ENCODE measurements at places on chromosomes 2 and 18.
A peak's percentile ranks its signal among the peaks of the same experiment; 100 is the strongest.

GRCh38 chr2:118227698-118228508, 139.6 kb downstream of the INSIG2 start:
- H3K27ac ChIP-seq = no peak overlapping the region
- H3K27me3 ChIP-seq = peaks cover 64% of the 10 kb centered on the region
- no peak overlapping the region for H3K4me3 ChIP-seq
- peaks cover 18% of the 10 kb centered on the region for H3K4me1 ChIP-seq

DNA sequence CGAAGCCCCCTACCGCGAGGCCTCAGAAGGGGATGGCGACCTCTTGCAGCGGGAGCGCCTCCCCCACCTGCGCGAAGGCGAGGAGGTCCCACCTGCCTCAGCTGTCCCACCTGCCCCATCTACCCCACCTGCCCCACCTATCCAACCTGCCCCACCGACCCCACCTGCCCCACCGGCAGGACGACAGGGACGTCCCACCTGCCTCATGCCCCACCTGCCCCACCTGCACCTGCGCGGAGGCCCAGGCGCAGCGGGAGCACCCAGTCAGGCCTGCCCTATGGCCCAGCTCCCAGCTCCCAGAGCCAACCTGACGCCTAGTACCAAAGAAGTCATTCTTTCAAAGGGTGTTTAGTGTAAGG, 489.1 kb upstream of the SMIM21 start:
- H3K27ac ChIP-seq = no peak overlapping the region
- no peak for DNase-seq
- peaks cover 30% of the 10 kb centered on the region for H3K27me3 ChIP-seq
- no peaks in the 10 kb centered on the region for H3K36me3 ChIP-seq
- H3K4me1 ChIP-seq = no peaks in the 10 kb centered on the region

DNA sequence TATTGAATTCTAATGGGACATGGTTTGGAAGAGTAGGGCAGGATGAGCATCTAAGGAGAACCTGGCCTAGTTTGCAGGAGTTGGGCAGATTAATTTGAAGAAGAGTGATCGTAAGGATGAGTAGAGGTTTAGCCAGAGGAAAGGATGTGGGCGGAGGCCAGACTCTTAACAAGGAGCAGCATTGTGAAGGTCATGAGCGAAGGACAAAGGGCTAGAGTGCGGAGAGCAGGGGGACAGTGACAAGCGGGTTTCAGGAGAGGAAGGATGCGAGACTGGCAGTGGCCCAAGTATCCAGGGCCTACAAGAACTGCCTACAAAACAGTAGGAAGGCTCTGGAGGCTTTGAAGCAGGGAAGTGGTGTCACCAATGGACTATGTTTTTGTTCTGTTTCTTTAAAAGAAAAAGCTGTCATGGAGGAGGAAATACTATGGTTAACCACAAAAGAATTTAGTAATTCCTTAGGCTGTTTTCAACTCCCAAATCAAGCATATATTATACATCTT, 20.1 kb downstream of the SLC66A3 start:
- H3K4me1 ChIP-seq = peaks cover 13% of the 10 kb centered on the region
- H3K4me3 ChIP-seq = no peak overlapping the region
- H3K27ac ChIP-seq = no peak overlapping the region
- no peaks in the 10 kb centered on the region for H3K36me3 ChIP-seq

GRCh38 chr2:235614900-235615712, 121.3 kb downstream of the AGAP1 start:
- no peak overlapping the region for H3K27ac ChIP-seq
- peaks cover 9% of the 10 kb centered on the region for H3K27me3 ChIP-seq
- no peak overlapping the region for H3K4me3 ChIP-seq
- no peak for DNase-seq

GRCh38 chr2:48699348-48699930, 56.1 kb downstream of the LHCGR start:
- no peak overlapping the region for H3K4me3 ChIP-seq
- no peak overlapping the region for H3K27ac ChIP-seq
- H3K27me3 ChIP-seq = no peaks in the 10 kb centered on the region
- no peak for DNase-seq
- H3K36me3 ChIP-seq = no peaks in the 10 kb centered on the region
- no peaks in the 10 kb centered on the region for H3K4me1 ChIP-seq

GRCh38 chr2:98078701-98079100, 8.3 kb upstream of the VWA3B start:
- H3K4me3 ChIP-seq = no peak overlapping the region
- H3K27ac ChIP-seq = no peak overlapping the region
- H3K27me3 ChIP-seq = peaks cover 23% of the 10 kb centered on the region
- peaks cover 8% of the 10 kb centered on the region for H3K4me1 ChIP-seq
- no peak for DNase-seq
- H3K36me3 ChIP-seq = no peaks in the 10 kb centered on the region

DNA sequence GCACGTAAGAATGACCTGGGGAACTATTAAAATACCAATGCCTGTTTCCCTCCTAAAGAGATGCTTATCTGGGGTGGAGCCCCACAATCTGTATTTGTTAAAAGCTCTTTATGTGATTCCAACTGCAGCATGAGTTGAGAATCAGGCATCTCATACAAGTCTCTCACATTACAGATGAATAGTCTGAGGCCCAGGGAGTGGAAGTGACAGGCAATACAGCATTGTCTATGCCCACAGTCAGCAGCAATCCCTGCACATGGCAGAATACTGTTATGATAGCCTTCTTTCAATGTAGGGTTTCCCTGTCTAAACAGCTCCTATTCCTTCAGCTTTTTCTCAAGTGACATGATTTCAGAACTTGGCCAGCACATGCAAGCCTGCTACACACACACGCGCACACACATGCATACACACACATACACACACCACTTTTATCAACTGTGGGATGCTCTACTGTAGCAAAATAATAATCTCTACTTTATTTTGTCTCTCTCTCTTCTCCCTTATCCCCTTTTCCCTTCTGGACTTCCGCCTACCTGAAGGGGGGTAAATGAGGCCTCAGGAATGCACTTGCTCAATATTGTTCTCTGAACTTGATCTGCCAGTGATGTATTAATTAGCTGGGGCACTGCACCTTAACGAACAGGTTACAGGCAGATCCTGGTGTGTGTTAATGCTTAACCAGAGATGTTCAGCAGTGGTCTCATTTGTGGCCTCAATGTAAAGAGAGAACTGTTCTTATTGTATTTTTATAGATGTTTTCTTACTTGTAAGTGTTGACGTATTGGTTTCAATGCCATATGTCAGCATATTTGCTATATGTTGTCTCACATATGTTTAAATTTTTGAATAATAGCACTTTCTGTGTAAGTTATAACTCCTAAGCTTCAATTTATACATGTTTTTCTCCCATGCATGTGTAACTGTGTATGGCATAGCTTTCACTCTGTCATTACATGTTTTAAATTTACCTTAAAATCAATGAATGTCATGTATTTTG, 116.0 kb downstream of the SETBP1 start:
- peaks cover 4% of the 10 kb centered on the region for H3K36me3 ChIP-seq
- H3K4me3 ChIP-seq = no peak overlapping the region
- no peak overlapping the region for H3K27ac ChIP-seq
- DNase-seq = no peak

DNA sequence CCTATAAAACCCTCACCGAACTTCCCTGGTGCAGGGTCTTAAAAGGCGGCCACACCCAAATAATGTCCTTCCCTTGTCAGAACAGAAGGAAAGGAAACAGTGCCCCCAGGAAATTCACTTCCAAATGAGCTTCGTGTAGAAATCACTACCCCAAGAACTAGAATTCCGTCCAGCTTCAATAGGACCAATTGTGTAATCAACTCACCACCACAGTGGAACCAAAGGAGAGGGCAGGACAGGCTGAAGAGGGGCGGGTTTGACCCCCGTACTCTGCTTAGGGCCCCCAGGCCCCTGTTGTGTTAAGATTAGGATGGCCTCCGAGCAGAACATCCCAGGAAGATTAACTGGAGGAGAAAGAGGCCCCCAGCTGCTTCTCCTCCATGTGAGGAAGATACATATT, 24.1 kb downstream of the GPR35 start:
- peaks cover 38% of the 10 kb centered on the region for H3K27me3 ChIP-seq
- H3K27ac ChIP-seq = no peak overlapping the region
- no peaks in the 10 kb centered on the region for H3K36me3 ChIP-seq
- H3K4me1 ChIP-seq = no peaks in the 10 kb centered on the region

DNA sequence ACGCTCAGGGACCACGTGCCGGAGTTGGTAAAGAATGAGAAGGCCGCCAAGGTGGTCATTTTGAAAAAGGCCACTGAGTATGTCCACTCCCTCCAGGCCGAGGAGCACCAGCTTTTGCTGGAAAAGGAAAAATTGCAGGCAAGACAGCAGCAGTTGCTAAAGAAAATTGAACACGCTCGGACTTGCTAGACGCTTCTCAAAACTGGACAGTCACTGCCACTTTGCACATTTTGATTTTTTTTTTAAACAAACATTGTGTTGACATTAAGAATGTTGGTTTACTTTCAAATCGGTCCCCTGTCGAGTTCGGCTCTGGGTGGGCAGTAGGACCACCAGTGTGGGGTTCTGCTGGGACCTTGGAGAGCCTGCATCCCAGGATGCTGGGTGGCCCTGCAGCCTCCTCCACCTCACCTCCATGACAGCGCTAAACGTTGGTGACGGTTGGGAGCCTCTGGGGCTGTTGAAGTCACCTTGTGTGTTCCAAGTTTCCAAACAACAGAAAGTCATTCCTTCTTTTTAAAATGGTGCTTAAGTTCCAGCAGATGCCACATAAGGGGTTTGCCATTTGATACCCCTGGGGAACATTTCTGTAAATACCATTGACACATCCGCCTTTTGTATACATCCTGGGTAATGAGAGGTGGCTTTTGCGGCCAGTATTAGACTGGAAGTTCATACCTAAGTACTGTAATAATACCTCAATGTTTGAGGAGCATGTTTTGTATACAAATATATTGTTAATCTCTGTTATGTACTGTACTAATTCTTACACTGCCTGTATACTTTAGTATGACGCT, 5.8 kb downstream of the MYCN start:
- DNase-seq = no peak
- peaks cover 32% of the 10 kb centered on the region for H3K27me3 ChIP-seq
- no peaks in the 10 kb centered on the region for H3K36me3 ChIP-seq
- peaks cover 15% of the 10 kb centered on the region for H3K4me1 ChIP-seq

- no peaks in the 10 kb centered on the region for H3K36me3 ChIP-seq
- H3K27me3 ChIP-seq = no peaks in the 10 kb centered on the region
- H3K4me3 ChIP-seq = no peak overlapping the region
- no peak overlapping the region for H3K27ac ChIP-seq
These were observed 18.3 kb downstream of the EMX1 start for GRCh38 chr2:72935611-72935957.

DNA sequence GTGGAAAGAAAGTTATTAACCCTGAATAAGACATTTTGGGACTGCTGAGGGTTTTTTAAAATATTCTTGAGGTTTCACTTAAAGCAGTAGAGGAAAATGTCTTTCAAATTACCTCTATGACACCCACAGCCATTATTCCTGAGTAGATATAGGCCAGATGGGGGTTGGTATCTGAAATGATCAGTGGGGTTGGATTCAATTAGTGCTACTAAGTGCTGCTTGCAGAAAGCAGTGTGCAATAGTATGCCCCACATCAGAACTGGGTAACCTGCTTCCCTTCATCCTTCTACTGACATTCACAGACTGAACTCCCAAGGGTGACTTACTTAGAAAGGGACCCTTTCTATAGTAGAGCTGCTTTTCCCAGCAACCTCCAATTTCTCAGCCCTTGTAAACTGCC, 7.3 kb upstream of the ETAA1 start:
- no peaks in the 10 kb centered on the region for H3K4me1 ChIP-seq
- H3K27ac ChIP-seq = no peak overlapping the region
- no peak overlapping the region for H3K4me3 ChIP-seq
- H3K27me3 ChIP-seq = no peaks in the 10 kb centered on the region

- H3K4me1 ChIP-seq = peaks cover 42% of the 10 kb centered on the region
- peak overlapping the region; percentile 87 for H3K27ac ChIP-seq
- H3K27me3 ChIP-seq = no peaks in the 10 kb centered on the region
These were observed 907 bp upstream of the GYPC start for GRCh38 chr2:126655051-126655450.

- H3K27ac ChIP-seq = no peak overlapping the region
- no peak for DNase-seq
- H3K4me3 ChIP-seq = no peak overlapping the region
- peaks cover 12% of the 10 kb centered on the region for H3K27me3 ChIP-seq
- no peaks in the 10 kb centered on the region for H3K36me3 ChIP-seq
- H3K4me1 ChIP-seq = no peaks in the 10 kb centered on the region
These were observed 159.1 kb downstream of the EPHA4 start for GRCh38 chr2:221412978-221413377.

- no peak overlapping the region for H3K4me3 ChIP-seq
- no peak for DNase-seq
- H3K27ac ChIP-seq = no peak overlapping the region
- H3K27me3 ChIP-seq = peaks cover 21% of the 10 kb centered on the region
These were observed 83.7 kb upstream of the GALNT5 start for GRCh38 chr2:157173740-157174184.

Data from activated T-cell treated with anti-CD3 and anti-CD28 coated beads, Interleukin-2, amount 50 U/mL, for 72 hours (primary cell).